ENCODE measurements at places on chromosomes 12 and 14.

- no peak for DNase-seq
These were observed 162.6 kb downstream of the SLC15A4 start for GRCh38 chr12:128661226-128661569.

GRCh38 chr14:56004786-56005185 is 113.4 kb upstream of the PELI2 start:
- no peak for DNase-seq

- DNase-seq, result no peak
These were observed 66.7 kb downstream of the PTPN21 start for GRCh38 chr14:88488081-88488480.

DNA sequence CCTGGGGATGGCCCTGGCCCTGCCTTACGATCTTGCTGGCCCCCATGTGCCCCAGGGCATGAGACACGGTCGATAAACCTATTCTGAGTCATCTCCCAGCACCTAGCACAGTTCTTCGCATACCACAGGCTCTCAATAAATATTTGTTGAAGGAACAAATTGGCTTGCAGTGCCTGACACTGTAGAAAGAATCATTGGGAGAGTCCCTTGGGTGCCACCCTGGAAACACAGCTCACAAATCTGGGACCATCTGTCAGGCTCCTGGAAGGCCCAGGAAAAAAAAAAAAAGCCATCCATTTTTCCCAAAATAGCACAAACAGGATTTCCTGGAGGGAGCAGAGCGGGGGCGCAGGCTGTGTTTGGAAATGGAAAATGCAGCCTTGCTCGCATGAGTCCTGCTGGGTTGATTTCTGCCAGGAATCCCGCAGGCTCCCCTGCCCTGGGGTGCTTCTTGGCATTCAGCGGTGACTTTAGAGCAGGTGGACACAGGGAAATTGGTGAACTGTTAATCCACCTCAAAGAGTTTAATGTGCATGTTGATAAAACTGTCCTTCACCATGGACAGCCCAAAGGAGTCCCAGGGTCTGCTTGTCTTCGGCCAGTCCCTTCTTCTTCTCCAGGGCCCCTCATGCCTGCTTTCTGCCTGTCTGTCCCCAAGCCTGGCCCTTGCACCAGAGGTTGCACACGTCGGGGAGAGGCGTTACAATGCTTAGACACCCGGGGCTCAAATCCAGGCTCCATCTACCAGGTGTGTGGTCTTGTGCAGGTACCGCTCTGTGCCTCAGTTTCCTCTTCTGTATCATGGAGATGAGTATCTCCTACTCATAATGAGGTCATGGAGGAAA is 106.1 kb upstream of the RFLNA start:
- DNase-seq, result peak; percentile 12

- peak; percentile 84 for DNase-seq
These were observed at the start of gene VTI1B for GRCh38 chr14:67674480-67675218. Gene VTI1B (minus strand): TSS chr14:67674632. CDS start chr14:67674489, 143 bp downstream.

DNA sequence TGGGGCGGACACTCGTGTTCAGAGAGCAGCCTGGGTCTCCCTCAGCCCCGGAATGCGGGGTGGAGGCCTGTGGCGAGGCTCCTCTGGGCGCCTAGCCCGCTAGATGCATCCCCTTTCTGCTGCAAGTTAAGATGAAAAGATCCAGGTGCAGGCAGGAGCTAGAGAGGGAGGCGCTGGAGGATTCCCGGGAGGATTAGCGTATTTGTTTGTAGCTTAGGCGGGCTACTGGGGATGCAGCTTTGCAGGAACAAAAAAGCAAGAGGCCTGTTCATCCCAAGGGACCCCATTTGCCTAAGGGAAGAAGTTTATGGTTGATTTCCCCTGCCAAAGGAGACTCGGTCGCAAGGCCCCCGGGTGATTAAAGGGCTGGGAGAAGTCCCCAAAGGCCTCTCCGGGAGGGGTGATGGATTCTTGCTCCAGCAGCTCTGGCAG is 824 bp downstream of the CCDC177 start:
- DNase-seq, result no peak

- no peak for DNase-seq
These were observed 145.0 kb downstream of the SLC38A6 start for GRCh38 chr14:61125867-61126572.
